ENCODE measurements at places on chromosomes 6 and 20.

DNA sequence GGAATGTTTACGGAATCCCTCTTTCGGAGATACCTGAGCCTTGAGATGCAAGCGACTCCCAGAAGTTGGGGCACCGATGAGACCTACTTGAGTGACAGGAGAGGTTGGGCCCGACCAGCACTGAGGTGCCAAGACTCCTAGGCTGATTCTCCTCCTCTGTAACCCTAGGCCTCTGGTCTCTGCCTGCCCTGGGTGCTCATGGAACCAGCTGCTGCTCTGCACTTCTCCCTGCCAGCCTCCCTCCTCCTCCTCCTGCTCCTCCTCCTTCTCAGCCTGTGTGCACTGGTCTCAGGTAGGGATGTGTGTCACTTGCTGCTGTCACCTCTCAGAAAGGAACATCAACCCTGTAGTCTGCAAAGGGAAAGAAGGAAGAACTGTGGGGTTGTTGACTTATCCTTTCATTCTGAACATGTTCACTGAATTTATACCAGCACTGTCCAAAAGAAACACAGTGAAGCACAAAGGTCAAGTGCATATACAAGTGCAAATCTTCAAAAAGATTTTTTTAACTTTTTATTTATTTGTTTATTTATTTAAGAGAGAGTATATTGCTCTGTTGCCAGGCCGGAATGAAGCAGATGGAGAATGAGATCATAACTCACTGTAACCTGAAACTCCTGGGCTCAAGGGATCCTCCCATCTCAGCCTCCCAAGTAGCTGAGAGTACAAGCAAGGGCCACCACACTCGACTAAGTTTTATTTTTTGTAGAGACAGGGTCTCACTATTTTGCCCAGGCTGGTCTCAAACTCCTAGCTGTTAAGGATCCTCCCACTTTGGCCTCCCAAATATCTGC is 913 bp downstream of the BTN2A2 start:
- no peak for DNase-seq

GRCh38 chr6:138818496-138819194 is 22.8 kb downstream of the ECT2L start:
- no peak for DNase-seq

- no peak for DNase-seq
Observed at GRCh38 chr20:58512808-58513552, 2.2 kb downstream of the APCDD1L start.

GRCh38 chr6:46990031-46990644 is 52.0 kb downstream of the ADGRF1 start:
- no peak for DNase-seq

GRCh38 chr6:148212366-148212765 is 130.3 kb upstream of the SASH1 start:
- no peak for DNase-seq

- no peak for DNase-seq
Observed at GRCh38 chr6:141521440-141521839, 611.3 kb upstream of the GJE1 start.

- DNase-seq, result no peak
Observed at GRCh38 chr6:93784794-93785693, 365.7 kb upstream of the EPHA7 start.

DNA sequence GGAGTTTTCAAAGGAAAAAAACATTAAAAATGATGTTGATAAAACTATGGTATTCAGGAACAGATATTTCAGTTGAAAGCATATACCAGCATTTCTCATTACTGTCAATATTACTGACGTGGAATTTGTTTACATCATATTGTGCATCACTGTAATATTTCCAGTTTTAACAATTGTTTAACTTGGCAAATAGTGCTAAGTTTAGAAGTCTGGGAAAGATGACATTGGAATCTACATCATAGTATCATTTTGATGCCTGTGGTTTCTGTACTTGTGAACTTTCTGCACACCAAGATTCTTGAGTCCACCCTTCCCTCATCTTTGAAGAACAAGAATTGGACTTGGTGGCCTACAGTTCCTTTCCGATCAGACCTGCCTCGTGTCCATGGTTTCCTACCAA is 98.1 kb downstream of the RALGAPA2 start:
- no peak for DNase-seq

DNA sequence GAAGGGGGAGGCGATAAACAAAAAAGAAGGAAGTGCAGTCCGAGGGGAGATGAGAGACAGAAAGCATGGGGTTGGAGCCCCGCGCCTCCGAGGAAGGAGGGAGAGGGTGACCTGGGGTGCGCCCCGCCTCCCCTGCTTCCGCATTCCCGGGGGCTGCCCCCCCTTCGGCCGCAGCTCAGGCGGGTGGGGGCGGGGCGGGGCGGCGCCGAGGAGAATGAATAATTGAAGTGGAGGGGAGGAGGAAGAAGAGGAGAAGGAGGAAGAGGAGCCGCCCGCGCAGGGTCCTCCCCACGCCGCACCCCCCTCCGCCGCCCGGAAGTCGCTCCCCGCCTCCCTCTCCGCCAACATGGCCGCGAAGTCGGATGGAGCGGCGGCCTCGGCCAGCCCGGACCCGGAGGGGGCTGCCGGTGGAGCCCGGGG is at the start of gene XKR7:
XKR7 (plus strand) TSS at position 322 of the 420 bp plus-strand sequence; CDS start at position 347, 25 bp downstream.
- DNase-seq, result no peak

- DNase-seq, result no peak
Observed at GRCh38 chr6:5507131-5507681, 245.9 kb downstream of the FARS2 start.

DNA sequence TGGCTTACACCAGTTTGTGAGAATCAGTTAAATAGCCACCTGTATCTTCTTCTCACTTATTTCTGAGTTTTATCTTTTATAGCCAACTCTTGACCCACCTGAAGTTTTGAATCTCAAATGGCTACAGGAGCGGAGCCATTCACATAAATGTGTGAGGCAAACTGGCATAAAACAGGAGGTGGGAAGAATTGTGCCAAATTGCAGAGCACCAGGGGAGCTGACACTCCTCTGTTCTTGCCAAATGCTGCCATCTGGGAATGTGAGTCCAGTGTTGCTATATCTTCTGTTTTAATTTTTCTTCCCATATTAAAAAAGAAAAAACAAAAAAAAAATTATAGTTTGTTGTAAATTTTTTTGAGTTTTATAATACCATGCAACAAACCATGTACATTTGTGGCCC is 17.0 kb upstream of the RNF146 start:
- DNase-seq, result no peak

- DNase-seq, result no peak
Observed at GRCh38 chr20:60584221-60584620, 626.0 kb downstream of the CDH26 start.

DNA sequence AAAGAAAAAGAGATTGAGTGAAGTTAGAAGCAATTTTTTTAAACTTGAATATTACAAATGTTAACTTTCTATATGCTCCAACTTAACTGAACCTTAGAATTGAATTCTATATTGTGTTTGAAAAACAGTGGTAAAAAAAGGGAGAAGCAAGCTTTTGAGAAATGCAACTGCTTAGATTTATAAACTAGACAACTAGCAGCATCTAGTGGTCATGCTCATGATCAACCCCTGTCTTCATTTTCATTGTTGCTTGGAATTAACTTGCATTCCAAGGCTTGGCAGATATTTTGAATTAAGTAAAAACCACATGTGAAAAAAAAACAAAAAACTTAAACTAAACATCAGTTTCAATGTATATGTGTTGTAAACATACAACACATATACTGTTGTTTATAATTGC is 113.1 kb downstream of the C6orf58 start:
- no peak for DNase-seq

DNA sequence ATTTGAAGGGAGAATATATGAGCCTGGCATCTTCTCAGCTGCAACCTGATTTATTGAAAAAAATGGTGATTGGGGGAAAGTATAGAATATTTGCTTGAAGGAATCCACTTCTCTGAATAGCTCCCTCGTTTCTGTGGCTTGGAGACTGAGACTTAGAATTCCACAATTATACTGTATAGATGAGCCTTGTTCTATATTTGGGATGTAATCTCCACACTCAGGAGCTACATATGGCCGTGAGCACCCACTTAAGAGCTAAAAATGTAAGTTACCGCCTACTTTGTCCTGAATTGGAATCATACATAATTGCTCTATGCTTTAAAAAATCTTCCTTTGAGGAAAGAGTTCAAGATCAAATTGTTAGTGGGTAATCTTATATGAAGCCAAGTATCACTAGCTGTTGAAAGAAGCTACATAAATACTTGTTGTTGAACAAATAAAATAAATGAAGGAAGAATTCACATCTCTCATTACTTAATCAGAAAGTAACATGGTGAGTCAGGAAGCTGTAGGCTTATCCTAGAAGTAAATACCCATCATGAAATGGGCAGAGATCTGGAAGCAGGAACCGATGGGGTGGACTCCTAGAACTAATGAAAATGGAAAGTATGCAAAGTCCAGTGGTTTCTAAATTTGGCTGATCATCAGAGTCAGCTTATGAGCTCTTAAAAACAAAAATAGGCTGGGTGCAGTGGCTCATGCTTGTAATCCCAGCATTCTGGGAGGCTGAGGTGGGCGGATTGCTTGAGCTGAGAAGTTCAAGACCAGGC is 254.3 kb downstream of the SOX4 start:
- DNase-seq, result no peak

GRCh38 chr6:3005077-3005476 is 5.4 kb downstream of the NQO2 start:
- DNase-seq, result no peak

GRCh38 chr6:89727501-89727900 is 89.0 kb upstream of the LYRM2 start:
- no peak for DNase-seq

- no peak for DNase-seq
Observed at GRCh38 chr6:88566746-88567534, 396.5 kb downstream of the RNGTT start.

GRCh38 chr20:62524505-62524911 is 48.7 kb upstream of the GATA5 start:
- no peak for DNase-seq

- DNase-seq, result no peak
Observed at GRCh38 chr6:37838219-37838921, 18.8 kb downstream of the ZFAND3 start.

GRCh38 chr6:147621263-147621662 is 112.8 kb downstream of the SAMD5 start:
- no peak for DNase-seq

GRCh38 chr6:25013246-25013645 is 77.5 kb upstream of the RIPOR2 start:
- DNase-seq, result no peak

- no peak for DNase-seq
Observed at GRCh38 chr6:168778201-168778600, 337.2 kb downstream of the SMOC2 start.

- DNase-seq, result no peak
Observed at GRCh38 chr20:1210501-1210900, 7.2 kb downstream of the C20orf202 start.

All from stimulated activated CD8-positive, alpha-beta memory T cell treated with anti-CD3 and anti-CD28 coated beads, Interleukin-15, amount 100 ng/mL, for 4 hours (primary cell).